ENCODE measurements at places on chromosomes 6 and 20.

DNA sequence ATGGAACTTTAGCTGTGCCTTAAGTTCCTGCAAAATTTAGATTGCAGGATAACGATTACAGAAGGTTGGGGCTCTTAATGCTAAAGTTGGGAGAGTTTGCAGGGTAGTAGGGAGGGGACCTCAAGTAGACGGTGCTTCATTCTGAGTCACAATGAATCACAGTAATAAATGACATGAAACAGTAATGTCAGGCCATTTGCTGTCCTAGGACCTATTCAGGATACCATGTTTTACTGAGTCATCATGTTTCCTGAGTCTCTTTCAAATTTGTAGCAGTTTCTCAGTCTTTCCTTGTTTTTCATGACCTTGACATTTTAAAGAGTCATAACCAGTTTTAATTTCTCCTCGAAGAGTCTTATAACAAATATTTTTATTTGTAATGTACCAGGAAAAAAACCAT lies 406.9 kb upstream of the MAP3K7 start:
- DNase-seq = no peak

GRCh38 chr6:150230164-150230561 lies 87.3 kb downstream of the PPP1R14C start:
- no peak for DNase-seq

- no peak for DNase-seq
These were observed 40.6 kb downstream of the HLA-DPB1 start for GRCh38 chr6:33116417-33116816.

- DNase-seq = no peak
These were observed 24.3 kb upstream of the MRPS10 start for GRCh38 chr6:42241915-42242314.

DNA sequence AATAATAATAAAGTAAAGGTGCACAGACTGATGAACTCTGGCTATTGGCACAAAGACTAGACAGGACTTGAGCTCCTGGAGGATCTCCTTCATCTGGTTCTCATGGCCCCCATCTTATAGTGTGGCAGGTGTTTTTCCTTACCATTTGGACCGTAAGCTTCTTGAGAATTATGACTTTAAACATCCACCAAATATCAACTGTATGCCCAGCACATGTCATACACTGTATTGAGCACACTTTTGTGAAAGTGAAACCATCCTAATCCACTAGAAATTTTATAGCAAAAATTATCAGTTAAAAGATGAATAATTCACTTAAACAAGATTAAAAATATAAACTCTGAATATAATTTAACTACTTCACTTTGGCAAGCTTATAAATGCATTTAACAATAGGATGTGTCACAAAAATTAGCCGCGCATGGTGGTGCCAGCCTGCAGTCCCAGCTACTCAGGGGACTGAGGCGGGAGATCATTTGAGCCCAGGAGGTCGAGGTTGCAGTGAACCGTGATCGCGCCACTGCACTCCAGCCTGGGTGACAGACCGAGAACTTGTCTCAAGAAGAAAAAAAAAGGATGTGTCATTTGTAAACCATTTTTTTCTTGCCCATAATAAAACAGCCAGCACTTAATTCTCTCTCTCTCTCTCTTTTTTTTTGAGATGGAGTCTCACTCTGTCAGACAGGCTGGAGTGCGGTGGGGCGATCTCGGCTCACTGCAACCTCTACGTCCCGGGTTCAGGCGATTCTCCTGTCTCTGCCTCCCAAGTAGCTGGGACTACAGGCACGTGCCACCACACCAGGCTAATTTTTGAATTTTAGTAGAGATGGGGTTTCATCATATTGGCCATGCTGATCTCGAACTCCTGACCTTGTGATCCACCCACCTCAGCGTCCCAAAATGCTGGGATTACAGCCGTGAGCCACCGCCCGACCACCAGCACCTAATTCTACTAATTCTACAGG lies 9.1 kb downstream of the HIVEP2 start:
- peak; percentile 40 for DNase-seq

DNA sequence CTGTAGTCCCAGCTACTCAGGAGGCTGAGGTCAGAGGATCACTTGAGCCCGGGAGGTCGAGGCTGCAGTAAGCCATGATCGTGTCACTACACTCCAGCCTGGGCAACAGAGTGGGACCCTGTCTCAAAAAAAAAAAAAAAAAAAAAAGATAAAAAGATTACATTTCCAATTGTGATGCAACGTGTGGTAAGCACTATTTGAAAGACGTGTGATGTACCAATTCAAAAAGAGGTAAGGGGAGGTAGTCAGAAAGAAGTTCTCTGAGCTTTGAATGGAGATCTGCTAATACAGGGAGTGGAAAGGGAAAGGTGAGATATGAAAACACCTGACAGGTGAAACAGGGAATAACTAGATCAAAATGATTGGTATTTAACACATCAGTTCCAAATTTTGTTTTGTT lies 11.9 kb downstream of the GOPC start:
- no peak for DNase-seq

DNA sequence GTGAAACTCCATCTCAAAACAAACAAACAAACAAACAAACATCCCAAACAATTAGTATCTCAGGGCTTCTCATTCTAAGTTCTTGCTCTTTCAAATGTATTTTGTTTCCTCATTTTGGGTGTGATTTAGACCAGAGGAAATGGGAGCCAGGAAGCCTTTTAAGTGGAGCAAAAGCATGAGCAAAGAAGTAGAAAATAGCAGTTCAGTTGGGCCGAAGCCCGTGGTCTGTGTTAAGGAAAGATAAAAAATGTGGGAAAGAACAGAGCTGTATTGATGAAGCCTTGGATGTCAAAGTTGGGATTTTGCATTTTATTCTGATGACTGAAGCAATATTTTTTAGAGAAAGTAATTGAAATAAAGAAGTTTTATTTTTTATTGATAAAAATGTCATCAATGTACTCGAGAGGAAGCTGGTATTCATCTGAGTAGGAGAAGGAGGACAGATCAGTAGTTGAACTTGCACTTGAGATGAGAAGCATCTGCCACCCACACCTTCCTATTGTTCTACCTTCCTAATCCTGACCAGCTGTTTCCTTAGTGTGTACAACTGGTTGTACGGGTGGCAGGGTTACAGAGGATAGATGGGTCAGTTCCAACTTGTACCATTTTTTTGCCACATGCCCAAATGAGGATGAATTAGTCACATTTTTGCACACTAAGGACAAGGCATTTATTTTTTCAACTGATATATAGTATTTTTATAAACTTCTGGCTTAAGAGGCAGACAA lies 56.1 kb downstream of the KIAA0408 start:
- no peak for DNase-seq

GRCh38 chr6:392441-393390 lies 1.2 kb downstream of the IRF4 start:
- peak; percentile 38 for DNase-seq

DNA sequence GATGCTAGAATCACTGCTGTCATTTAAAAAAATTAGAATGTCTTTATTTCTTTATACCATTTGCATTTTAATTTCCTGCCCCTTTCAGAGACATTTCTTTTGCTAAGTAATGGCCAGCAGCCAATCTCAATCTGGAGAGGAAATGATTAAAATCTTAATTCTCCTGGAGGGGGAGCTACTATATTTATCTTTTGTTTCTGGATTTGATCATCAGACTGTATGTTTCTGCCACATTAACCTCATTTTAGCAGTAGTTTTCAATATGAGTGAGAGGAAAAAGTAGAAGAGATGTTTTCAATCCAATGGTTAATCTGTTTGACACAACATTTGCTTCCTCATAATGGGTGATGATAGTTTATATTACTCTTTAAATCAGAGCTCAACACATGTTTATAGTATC lies 138.0 kb downstream of the FUT9 start:
- no peak for DNase-seq

GRCh38 chr20:47146686-47147085 lies 209.8 kb downstream of the ZMYND8 start:
- no peak for DNase-seq

DNA sequence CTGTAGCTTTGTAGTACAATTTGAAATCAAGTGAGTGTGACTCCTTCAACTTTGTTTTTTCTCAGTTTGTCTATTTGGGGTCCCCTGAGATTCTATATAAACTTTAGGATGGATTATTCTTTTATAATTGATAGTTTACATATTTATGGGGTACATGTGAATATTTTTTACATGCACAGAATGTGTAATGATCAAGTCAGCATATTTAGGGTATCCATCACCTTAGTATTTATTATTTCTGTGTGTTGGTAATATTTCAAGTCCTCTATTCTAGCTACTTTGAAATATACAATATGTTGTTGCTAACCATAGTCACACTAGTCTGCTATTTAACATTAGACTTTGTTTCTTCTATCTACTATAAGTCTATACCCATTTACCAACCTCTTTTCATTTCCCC lies 50.3 kb downstream of the PLCG1 start:
- no peak for DNase-seq

DNA sequence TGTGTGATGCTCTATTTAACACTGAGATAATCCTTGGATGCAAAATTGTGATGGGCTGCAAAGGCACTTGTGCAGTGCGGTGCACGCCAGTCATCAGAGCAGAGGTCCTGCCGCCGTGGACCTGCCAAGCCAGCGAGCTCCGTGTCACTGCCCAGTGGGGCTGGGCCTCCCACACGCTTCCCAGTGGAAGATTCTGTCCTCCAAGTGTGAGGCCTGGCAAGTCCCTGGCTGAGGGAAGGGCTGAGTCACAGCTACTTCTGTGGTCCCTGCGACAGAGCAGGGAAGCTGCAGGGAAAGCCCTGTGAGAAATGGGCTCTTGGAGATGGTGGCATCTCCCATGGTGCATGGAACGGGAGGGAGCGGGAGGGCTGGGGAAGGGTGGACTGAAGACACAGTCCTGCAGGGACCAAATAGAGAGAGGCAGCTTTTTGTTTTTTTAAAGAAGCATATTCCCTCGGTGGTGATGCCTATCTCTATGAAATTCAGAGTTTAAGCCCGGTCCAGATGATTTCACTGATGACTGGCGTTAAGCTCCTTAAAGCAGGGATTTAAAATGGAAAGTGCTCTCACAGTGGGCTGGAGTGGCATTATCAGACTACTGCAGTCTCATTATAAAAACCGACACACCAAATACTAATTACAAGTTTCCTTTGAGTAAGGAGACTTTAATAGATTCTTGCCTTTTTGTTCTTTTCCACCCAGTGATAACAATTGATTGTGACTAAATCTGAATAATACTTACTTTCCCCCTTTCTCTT lies 413.7 kb downstream of the QKI start:
- no peak for DNase-seq

GRCh38 chr6:147078106-147078505 lies 126.1 kb upstream of the STXBP5 start:
- no peak for DNase-seq

DNA sequence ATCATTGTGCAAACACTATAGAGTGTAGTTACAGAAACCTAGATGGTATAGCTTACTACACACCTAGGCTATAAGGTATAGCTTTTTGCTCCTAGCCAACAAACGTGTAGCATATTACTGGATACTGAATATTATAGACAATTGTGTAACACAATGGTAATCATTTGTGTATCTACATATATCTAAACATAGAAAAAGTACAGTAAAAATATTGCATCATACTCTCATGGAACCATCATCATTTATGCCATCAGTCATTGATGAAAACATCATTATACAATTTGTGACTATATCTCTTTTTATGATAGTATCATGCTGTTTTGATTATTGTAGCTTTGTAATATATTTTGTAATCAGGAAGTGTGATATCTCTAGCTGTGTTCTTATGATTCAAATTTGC lies 21.0 kb upstream of the HCRTR2 start:
- no peak for DNase-seq

DNA sequence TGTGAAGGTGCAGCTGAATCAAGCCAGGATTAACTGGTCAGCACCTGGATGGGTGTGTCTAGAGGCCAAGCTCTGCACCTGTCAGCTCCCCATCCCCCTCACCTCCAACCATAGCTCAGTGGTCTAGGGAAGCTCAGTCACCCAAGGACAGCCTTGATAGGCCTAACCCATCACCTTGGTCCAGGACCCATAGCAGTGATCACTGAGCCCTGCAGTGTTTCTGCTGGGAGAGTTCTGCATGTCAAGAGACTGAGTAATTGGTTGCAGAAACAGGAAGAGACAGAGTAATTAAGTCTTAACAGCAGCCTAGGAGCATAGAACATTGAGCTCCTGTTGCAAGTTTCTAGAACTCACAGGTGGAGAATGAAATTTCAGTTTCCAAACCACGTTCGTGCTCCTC lies 18.7 kb upstream of the RALGAPB start:
- no peak for DNase-seq

GRCh38 chr20:24872291-24873024 lies 76.6 kb upstream of the CST7 start:
- DNase-seq = no peak

DNA sequence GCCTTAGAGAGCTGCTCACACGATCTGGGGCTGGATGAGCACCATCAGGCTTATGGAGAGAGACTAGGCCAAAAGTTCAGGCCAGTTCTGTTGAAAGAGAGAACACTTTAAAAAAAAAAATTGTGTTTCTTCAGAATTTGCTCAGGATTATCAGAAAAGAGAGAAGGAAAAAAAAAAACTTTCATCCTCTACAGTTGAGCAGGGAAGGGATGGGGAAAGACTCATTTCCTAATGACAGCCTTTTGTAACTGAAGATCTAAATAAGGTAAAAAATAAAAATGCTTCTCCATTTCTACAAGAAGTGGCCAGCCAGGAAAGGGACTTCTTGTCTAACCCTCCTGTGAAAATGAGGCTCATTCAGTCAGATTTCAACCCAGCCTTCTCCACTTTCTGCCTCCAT lies 134.8 kb downstream of the LY86 start:
- no peak for DNase-seq

GRCh38 chr6:105058846-105059245 lies 101.9 kb downstream of the LIN28B start:
- DNase-seq = no peak

DNA sequence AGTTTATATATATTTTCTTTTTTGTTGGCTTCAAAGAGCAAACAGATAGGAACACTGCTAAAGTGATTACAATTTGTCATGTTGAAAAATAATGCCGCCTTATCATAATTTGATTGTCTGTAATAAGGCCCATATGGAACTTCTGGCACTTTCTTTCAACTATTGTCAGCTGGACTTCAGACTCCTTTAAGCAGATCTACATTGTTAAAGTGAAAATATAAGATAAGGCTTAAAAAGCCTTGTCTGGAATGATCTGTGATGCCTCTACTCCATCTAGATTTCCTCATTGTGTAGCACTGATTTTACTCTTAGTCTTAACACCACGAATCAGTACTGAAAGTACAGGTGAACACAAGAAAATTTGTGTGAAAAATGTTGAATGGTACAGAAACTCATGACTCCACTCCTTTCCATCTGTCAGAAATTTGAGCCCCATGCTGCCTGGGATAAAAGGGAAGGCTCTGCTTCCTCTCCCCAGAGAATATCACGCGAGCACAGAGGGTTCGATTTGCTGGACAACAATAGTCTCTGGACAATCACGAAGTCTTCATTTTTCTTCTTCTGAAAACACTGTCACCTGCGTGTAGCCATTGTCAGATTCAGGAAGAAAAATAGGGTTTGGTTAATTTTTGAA lies 56.0 kb downstream of the BCAS1 start:
- no peak for DNase-seq

- no peak for DNase-seq
These were observed 43.4 kb downstream of the CNKSR3 start for GRCh38 chr6:154466971-154467679.
